Activated naive CD4-positive, alpha-beta T cell (primary cell): ENCODE measurements at places on chromosomes 2 and 18.

GRCh38 chr2:204585930-204586329, 40.7 kb downstream of the PARD3B start:
- DNase-seq, result no peak

- no peak for DNase-seq
Observed at GRCh38 chr2:165776013-165776412, 18.0 kb downstream of the GALNT3 start.

DNA sequence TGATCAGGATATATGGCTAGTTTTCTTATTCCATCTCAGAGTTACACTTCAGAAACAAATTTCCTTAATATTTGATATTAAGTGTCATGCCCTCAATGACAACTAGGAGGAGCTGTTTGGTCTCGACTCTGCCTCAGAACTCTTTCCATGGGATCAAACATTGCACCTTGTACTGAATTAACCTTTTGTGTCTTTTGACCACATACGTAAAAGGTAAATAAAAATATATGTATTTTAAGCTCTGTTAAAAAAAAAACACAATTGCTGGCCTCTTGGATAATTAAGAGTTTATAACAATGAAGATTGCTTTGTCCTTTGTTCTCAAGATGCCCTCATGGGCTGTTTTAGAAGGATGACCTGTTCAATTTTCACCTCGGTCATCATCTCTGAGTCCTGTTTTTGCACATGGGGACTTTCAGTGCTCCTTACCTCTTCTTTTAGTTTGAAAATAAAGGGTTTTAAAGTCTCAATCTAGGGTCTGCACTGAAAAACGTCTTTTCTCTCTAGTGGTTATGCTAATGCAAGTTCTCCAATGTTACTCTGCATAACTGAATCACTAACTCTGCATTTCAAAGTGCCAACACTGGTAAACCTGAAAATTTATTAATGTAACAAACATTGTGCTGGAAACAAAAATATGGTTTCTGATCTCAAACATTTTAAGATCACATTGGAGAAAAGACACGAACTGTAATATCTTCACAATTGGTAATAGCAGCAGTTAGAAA, 18.8 kb upstream of the FN1 start:
- DNase-seq, result no peak

GRCh38 chr18:41155025-41155424, 800.0 kb upstream of the PIK3C3 start:
- DNase-seq, result no peak

DNA sequence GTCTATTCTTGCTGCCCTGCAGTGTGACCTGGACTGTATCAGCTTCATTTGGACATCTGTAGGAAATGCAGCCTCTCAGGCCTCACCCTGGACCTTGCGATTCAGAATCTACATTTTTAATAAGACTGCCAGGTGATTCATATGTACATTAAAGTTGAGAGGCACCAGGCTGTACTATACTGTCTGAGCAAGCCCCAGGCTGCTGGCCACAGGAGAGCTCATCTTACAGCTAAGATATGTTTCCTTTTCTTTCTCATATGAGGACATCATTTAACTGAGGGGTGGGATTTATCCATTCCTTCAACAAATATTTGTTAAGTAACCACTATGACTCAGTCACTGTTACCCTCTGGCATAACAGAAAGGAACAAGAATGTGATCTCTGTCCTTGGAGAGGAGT, 78.2 kb upstream of the GCFC2 start:
- DNase-seq, result no peak

DNA sequence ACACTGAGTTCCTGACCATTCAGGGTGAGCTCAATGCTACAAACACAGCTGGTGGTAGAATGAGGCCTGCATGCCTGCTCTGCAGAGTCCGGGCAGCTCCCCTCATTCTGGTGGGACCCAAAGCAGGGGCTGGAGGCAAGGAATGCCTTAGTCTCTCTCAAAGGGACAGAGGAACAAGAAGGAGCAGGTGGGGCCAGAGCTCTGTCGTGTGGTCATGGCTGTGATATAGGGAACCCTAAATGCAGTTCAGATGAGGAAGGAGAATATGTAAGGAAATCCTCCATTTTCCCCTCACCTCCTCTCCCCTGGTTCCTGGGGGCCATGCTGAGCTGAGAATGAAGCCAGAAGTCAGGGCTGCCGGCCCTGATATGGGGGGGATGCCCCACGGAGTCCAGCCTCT, 334.3 kb downstream of the CYP26B1 start:
- no peak for DNase-seq

DNA sequence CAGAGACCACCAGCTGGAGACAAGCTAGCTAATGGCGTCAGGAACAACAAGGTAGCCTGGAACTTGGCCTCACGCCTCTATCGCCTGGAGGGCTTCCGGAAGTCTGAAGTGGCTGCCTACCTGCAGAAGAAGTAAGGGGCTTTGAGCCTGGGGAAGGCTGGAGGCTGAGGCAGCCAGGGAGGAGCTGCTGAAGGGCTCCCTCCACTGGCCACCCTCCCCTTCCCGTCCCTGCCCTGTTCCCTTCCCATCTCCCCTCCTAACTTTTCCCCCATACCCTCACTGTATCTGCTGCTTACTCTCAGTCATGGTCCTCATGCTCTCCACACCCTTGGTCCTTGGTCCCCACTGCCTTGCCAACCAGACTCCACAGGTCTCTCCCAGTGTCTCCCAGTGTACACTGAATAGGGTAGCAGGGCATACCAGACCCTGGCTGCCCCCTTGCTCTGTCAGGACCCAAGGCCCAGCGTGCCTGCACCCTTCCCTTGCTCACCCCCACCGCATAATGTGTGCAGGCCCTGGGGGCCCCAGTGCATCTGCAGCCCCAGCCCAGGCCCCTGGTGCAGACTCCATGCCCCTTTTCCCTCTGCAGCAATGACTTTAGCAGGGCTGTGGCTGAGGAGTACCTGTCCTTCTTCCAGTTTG, 18.8 kb downstream of the PSD4 start:
- no peak for DNase-seq

- no peak for DNase-seq
Observed at GRCh38 chr2:150605664-150606063, 118.2 kb upstream of the RND3 start.

DNA sequence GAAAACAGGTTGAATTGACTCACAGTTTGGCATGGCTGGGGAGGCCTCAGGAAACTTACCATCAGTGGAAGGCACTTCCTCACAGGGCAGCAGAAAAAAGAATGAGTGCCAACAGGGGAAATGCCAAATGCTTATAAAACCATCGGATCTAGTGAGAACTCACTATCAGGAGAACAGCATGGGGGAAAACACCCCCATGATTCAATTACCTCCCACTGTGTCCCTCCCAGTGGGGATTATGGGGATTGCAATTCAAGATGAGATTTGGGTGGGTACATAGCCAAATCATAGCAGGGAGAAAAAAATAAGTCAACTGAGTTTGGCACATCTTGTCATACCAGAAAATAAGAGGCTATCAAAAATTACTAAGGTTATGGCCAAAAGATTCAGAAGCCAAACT, 96.3 kb downstream of the TRIP12 start:
- no peak for DNase-seq

DNA sequence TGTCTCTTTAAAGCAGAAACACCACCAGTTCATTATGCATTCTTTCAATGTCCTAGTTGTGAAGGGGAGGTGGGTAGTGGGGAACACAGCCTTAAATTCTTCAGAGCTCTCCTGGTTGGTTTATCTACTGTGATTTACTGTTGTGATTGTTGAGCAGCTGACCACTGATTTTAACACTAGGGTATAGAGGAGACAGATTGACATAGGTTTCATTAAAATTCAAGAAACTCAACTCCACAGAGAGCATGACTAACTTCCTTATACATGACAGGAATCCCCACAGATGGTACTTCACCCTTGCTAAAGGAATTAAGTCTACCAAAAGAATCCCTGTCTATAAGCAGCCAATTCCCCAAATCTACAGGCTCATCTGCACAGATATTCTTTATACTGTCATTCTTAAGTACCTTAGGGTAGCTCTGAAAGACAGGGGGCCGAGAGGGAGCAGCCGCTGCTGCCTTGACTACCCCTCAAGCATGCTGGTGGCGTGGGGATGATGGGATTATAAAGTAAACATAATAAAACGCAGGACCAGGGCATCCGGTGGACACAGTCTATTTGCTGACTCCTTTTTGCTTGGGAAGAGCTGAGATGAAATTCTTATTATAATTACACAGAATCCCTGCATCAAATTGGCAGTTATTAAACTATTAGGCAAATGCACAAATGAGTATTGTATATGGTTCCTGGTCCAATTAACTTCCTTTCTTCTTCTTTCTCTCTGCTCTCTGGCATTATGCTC, 1377.6 kb upstream of the PIK3C3 start:
- DNase-seq, result no peak

DNA sequence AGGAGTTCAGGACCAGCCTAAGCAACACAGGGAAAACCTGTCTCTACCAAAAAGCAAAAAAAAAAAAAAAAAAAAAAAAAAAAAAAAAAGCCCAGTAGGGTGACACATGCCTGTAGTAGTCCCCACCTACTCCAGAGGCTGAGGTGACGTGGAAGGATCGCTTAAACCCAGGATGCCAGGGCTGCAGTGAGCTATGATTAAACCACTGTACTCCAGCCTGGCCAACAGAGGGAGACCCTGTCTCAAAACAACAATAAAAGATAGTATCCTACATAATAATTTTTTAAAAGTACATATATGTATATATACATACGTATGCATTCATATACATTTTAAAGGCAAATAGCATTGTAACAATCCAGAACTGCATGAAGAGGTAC, 51.7 kb downstream of the SOS1 start:
- no peak for DNase-seq

DNA sequence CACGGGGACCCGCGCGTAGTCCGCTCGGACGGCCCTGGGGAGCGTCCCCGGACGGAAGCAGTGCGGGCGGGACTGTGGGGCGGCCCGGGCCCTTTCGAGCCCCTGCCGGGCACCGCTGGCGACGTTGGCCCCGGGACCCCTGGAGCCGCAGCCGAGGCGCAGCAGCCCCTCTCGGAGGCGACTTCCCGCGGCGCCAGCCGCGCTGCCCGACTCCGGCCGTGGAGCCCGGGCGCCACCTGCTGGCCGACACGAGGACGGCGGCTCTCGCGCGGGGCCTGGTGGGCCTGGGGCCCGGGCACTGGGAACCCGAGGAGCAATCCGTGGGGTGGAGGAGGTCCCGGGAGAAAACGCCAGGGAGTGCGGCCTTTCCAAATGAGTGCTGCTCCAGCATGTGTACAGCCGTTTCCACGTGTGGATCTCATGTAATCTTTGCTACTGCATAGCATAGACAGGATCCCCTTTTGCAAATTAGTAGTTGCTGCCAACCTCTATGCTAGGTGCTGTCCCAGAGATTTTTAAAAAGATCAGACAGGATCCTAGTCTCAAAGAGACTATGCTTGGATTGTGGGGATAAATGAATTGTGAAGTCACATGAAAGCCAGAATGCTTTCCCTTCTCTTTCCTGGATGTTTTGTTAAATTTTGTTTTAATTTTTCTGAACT, 4.0 kb downstream of the ID2 start:
- peak; percentile 52 for DNase-seq

DNA sequence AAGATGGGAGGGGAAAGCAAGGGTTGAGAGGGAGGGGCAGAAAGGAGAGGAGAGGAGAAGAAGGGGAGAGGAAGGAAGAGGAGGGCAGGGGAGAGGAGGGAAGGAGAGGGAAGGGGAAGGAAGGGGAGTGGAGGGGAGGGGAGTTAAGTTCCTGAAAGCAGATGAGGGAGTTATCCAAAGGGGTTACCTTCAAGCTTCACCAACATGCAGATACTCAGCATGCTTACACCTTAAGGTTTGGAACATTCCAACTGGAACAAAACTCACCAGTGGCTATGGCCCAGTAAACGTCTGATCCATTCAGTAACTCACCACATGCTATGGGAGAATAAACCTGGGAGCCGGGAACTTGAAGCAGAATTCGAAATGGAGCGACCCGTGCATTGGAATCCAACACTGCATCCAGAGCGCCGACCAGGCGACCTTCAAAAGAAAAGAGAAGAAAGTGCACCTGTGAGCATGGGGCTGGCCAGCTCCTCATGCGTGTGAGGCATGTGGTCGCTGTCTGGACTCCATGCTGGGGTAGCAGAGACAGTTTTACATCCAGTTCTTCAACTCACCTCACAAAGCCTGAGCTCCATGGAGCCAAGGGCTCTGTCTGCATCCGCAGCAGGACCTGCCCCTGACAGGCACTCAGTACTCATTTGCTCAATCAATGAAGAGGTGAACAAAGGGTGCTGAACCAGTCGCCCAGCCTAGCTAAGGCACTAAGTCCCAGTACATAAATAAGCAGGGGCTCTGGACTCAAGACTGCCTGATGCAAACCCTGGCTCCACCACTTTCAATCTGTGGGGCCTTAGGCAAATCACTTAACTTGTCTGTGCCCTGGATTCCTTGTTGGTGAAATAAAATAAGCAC, 61.0 kb downstream of the TBC1D8 start:
- no peak for DNase-seq

GRCh38 chr18:8766559-8767293, 61.4 kb downstream of the MTCL1 start:
- no peak for DNase-seq

DNA sequence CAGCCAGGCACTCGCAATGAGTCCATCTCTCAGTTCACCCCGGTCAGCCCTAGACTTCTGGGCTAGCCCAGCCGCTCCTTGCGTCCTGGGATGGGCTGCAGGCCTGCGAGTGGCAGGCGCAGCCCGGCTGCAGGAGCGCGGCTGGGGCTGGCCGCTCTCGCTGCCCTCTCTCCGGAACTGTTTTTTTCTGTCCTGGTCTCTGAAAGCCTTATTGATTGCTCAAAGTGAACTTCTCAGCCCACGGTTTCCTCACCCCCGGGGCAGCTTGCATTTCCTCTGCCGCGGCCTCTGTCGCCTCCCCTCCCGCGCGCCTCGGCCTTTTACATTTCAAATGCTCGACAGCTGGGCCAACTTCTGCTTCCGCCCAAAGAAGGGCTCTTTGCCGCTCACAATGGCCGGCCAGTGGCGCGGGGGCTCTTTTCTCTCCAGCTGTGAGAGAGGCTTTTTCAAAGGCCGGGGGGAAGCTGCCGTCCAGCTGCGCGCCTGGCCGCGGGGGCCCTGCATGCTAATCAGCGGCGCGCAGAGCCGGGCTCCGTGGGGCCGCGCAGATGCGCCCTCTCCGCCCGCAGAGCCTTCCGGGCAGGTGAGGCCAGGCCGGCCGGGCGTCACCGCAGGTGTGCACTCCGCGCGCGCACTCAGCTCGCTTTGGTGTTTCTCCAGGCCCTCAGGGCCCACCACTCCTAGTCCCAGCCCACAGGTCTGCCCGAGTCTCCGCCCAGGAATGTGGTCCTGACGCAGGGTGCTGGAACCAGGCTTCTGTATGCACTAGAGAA, 513.8 kb downstream of the RNF144A start:
- peak; percentile 12 for DNase-seq

DNA sequence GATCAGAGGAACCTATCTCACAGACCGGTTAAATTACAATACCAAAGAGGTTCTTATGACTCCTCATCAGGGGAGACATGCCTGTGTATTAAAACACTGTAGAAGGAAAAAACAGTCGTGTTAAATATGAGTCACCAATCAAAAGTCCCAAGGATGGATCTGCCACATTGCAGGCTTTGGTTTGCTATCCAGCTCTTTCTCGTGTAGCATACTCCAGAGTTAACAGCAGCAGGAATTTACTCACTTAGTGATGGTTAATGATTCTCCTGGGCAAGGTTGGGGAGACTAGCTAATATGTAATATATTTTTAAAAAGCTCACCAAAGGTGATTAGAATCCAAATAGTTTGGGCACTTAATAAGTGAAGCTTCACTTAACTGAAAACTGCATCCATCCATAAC, 109.7 kb downstream of the MBD5 start:
- no peak for DNase-seq
